Activated CD4-positive, alpha-beta memory T cell treated with anti-CD3 and anti-CD28 coated beads for 36 hours (primary cell): ENCODE measurements at places on chromosomes 7 and 10. TPM values are rescaled to one million over a fixed set of nuclear protein-coding genes. Genes with fewer than 3 reads are reported as not detected.
A peak's percentile ranks its signal among the peaks of the same experiment; 100 is the strongest.

DNA sequence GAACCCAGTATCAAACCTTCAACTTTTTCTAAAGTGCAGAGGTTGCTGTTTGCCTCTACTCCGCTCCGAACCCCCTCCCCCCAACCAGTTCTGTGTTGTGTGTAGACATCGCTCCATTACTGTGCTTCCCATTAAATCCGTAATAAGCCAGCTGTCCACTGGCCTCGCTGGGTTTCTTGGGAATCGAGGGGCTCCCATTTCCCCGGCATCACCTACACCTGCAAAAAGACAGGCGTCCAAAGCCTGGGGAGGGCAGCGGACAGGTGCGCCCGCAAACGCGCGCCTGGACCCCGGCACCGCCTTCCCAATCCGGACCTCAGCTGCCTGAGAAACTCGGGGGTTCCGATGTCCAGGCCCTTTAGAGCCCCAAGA, 631 bp downstream of the RTKN2 start:
- H3K36me3 ChIP-seq, result no peaks in the 10 kb centered on the region
- peak overlapping the region; percentile 80 for H3K4me3 ChIP-seq
- no peak overlapping the region for H3K27ac ChIP-seq
- H3K27me3 ChIP-seq, result peaks cover 7% of the 10 kb centered on the region

DNA sequence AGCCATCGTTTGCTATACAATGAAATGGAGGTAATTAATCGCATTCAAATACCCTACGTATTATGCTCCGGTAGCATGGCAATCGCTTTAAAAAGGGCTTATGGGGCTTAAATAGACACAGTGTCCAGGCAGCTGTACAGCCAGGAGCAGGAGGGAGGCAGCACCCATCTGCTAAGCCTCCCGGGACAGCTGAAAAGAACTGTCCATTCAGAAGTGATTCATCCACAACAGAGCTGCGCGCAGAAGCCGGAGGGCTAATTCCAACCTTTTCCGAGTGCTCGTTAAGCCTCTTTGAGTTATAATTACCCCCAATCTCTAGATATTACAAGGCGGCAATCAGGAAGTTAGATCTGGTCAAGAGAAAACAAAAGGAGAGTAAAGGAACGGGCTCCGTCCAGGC, 58.3 kb downstream of the DPYSL4 start:
- H3K36me3 ChIP-seq, result no peaks in the 10 kb centered on the region
- no peak overlapping the region for H3K4me3 ChIP-seq
- no peaks in the 10 kb centered on the region for H3K4me1 ChIP-seq
- no peaks in the 10 kb centered on the region for H3K27me3 ChIP-seq
- H3K27ac ChIP-seq, result no peak overlapping the region

DNA sequence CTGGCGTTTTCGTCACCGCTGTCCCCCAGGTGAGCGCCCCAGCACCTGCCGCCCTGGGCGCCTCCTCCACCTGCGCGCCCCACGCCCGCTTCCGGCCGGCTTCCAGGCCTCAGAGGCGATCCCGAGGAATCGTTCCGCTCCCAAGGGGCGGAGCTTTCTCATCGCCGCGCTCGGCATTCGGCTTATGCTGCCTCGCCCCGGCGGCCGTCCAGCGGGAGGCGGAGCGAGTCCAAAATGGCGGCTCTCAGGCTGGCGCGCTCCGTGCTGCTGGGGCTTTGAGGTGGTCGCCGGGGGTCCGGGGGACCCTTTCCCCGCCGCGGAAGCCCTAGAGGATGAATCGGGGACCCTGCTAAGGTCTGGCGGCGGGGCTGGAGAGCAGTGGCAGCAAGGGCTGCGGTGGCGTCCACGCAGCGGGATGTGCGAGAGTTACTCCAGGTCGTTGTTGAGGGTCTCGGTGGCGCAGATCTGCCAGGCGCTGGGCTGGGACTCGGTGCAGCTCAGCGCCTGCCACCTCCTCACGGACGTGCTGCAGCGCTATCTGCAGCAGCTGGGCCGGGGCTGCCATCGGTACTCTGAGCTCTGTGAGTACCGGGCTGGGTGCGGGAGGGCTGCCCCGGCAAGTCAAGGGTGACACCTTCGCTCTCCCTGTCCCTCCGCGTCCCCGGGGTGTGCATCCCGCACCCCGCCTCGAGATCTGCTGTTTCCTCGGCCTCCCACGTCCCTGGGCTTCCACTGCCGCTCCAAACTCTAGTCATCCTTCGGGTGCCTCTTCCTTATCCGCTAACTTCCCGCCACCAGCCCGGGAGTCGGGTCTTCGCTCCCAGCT, at the start of gene TAF3:
Gene TAF3 (plus strand): TSS at position 211 of the 826 bp plus-strand sequence. CDS start 205 bp downstream, at position 416.
- peak; percentile 95 for DNase-seq
- peak within 1 kb of the TSS; percentile 98 for H3K4me3 ChIP-seq
- H3K36me3 ChIP-seq, result no peaks in the 10 kb centered on the region

DNA sequence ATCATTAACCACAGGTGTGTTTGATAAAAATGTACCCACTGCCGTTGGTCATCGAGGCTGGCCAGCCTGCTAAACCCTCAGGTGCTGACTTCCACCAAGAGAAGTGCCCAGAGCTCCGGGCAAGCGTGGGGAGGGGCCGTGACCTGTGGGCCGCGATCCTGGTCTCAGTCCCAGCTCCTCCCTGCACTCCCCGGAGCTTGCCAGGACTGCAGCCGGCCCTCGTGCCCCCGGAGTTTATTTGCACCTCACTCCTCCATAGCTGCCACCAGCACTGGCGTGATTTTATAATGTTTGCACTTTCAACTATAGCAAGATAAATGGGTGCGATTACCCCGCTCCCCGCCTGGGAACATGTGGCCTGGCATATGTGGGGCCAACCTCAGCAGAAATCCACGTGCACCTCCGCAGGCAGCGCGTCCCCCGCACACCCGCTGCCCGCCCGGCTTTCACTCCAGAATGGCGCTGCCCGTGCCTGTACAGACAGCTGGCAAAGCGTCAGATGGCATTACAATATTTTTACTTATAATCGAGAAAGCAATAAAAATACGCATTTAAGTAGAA, 30.8 kb downstream of the UNCX start:
- H3K4me1 ChIP-seq, result no peaks in the 10 kb centered on the region
- no peak for DNase-seq
- no peak overlapping the region for H3K4me3 ChIP-seq
- H3K27ac ChIP-seq, result no peak overlapping the region

DNA sequence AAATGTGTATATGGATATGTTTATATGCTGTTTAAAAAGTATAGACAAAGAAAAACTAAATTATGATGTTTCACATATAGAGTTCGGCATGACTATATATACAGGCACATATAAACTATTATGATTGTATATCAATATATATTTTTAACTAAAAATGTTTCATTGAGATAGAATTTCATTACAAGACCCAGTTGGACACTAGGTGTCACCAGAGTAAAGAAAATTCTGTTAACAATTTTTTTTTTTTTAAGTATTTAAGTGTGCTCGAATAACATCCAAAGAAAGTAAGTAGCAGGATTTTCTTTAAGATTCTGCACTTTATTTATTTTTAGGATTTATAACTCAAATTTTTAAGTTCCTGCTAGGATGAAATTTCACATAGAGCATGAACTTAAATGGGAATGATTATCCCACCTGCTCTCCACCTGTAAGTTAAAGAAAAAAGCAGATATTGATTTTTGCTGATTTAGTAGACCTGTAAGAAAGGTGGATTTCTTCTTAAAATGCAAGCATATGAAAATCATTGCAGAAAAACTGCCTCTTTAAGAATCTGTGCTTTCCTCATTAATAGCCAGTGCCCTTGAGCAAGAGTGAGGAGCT, 961.5 kb downstream of the PCDH15 start:
- no peak overlapping the region for H3K27ac ChIP-seq
- no peak overlapping the region for H3K4me3 ChIP-seq
- H3K4me1 ChIP-seq, result no peaks in the 10 kb centered on the region
- no peaks in the 10 kb centered on the region for H3K36me3 ChIP-seq
- DNase-seq, result no peak

GRCh38 chr7:149427096-149427680, 33.7 kb downstream of the ZNF777 start:
- H3K4me1 ChIP-seq, result peaks cover 6% of the 10 kb centered on the region
- H3K27ac ChIP-seq, result no peak overlapping the region
- H3K36me3 ChIP-seq, result peaks cover 8% of the 10 kb centered on the region
- DNase-seq, result no peak
- H3K27me3 ChIP-seq, result no peaks in the 10 kb centered on the region

DNA sequence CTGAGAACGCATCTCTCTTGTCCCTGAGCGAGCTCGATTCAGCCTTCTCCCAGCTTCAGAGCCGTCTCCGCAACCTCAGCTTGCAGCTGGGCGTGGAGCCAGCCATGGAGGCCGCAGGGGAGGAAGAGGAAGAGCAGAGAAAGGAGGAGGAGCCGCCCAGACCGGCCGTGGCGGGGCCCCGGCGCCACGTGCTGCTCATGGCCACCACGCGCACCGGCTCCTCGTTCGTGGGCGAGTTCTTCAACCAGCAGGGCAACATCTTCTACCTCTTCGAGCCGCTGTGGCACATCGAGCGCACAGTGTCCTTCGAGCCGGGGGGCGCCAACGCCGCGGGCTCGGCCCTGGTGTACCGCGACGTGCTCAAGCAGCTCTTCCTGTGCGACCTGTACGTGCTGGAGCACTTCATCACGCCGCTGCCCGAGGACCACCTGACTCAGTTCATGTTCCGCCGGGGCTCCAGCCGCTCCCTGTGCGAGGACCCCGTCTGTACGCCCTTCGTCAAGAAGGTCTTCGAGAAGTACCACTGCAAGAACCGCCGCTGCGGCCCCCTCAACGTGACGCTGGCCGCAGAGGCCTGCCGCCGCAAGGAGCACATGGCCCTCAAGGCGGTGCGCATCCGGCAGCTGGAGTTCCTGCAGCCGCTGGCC, 43.2 kb downstream of the CHST3 start:
- H3K36me3 ChIP-seq, result no peaks in the 10 kb centered on the region
- DNase-seq, result no peak
- H3K4me1 ChIP-seq, result no peaks in the 10 kb centered on the region
- H3K27ac ChIP-seq, result no peak overlapping the region

TMEM213 gene
- 0.19 TPM for total RNA-seq

FZD8 gene
- total RNA-seq, result 0.31 TPM
